ENCODE measurements at places on chromosomes 16 and 17. TPM values are rescaled to one million over a fixed set of nuclear protein-coding genes. Genes with fewer than 3 reads are reported as not detected.

DNA sequence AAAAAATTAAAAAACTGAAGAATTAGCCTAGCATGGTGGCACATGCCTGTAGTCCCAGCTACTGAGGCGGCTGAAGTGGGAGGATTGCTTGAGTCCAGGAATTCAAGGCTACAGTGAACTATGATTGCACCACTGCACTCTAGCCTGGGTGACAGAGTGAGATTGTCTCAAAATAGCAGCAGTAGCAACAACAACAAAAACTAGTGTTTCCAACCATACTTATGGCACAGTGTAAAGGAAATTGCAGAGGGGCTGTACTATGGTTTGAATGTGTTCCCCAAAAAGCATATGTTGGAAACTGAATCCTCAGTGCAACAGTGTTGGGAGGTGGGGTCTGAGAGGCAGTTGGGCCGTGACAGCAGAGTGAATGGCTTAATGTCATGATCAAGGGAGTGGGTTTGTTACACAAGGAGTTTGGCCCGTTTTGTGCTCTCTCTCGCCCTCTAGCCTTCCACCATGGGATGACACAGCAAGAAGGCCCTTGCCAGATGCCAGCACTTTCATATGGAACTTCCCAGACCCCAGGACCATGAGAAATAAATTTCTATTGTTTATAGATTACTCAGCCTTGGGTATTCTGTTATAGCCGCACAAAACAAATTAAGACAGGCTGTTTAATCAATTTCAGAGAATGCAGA is 70.0 kb downstream of the PGS1 start:
- no peak for DNase-seq
- H3K4me1 ChIP-seq: no peaks in the 10 kb centered on the region
- no peak overlapping the region for H3K4me3 ChIP-seq
- no peaks in the 10 kb centered on the region for H3K36me3 ChIP-seq
- no peaks in the 10 kb centered on the region for H3K27me3 ChIP-seq

DNA sequence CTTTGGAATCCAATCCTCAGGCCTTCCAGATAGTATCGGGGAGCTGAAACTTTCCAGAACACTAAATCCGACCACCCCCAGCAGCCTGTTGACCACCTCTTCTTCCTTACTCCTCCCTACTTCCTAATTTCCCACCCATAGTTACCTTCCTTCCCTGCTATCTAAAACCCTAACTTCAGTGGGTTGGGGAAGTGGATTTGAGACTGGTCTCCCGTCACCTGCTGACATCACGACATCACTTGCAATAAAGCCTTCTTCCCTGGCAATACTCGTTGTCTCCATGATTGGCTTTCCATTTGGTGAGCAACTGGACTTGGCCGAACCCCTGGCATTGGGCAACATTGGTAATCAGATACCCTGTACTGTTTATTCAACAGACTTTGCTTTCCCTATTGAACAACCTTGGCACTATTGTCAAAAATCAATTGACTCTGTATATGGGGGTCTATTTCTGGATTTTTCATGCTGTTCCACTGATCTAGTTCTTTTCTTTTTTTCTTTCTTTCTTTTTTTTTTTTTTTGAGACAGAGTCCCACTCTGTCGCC is 11.8 kb upstream of the FOXK2 start:
- DNase-seq: no peak
- no peak overlapping the region for H3K4me3 ChIP-seq
- H3K27ac ChIP-seq: no peak overlapping the region
- H3K27me3 ChIP-seq: no peaks in the 10 kb centered on the region
- no peaks in the 10 kb centered on the region for H3K36me3 ChIP-seq
- no peaks in the 10 kb centered on the region for H3K4me1 ChIP-seq

- no peak overlapping the region for H3K27ac ChIP-seq
- H3K27me3 ChIP-seq: no peaks in the 10 kb centered on the region
- no peak overlapping the region for H3K4me3 ChIP-seq
- no peak for DNase-seq
Observed at GRCh38 chr16:51567911-51568310, 416.8 kb upstream of the SALL1 start.

Gene MFAP4
- 425 TPM for total RNA-seq

DNA sequence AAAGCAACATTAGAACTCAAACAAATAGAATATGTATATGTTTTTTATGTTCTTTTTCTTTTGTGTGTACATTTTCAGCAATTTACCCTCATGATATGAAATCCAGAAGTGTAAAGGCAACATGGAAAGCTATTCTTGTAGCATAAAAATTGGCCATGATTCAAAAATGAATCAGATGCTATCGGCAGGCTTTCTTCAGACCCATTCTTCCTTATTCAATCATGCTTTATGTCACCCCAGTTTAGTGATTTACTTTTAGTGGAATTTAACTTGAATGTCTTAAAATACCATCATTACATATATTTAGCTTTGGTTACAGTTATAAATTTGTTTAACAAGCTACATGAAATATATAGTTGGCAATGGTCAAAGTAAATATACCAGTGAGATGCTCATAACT is 21.4 kb upstream of the SMIM36 start:
- H3K36me3 ChIP-seq: no peaks in the 10 kb centered on the region
- no peak for DNase-seq
- no peaks in the 10 kb centered on the region for H3K4me1 ChIP-seq

GRCh38 chr17:65017207-65017774 is 39.2 kb downstream of the GNA13 start:
- DNase-seq: no peak
- H3K36me3 ChIP-seq: no peaks in the 10 kb centered on the region
- H3K27me3 ChIP-seq: no peaks in the 10 kb centered on the region
- H3K4me3 ChIP-seq: no peak overlapping the region
- no peak overlapping the region for H3K27ac ChIP-seq
- H3K4me1 ChIP-seq: peaks cover 41% of the 10 kb centered on the region

Gene TERB1
- total RNA-seq: not detected

All from thoracic aorta (tissue), 2 donors.